ENCODE measurements at places on chromosomes 6 and 20.
A peak's percentile ranks its signal among the peaks of the same experiment; 100 is the strongest.

DNA sequence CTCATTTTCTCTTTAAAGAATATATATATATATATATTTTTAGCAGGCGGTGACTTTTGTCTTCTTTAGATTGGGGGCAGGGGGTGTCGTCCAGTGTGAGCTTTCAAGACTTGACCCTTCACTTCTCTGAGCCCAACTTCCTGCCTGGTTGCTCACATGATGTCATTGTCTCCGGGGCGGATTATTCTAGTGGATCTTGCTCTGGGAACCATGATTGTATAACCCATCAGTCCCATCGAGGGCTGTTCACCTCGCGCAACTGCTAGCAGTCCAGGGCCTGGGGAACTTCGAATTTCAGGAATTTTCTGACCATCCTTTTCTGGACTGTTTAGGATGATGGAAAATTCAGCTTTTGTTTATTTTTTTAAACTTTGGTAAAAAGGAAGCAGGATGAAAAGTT, 1.0 kb downstream of the IGF2R start:
- peak; percentile 34 for DNase-seq

GRCh38 chr20:2706688-2707352, 14.2 kb downstream of the EBF4 start:
- no peak for DNase-seq

DNA sequence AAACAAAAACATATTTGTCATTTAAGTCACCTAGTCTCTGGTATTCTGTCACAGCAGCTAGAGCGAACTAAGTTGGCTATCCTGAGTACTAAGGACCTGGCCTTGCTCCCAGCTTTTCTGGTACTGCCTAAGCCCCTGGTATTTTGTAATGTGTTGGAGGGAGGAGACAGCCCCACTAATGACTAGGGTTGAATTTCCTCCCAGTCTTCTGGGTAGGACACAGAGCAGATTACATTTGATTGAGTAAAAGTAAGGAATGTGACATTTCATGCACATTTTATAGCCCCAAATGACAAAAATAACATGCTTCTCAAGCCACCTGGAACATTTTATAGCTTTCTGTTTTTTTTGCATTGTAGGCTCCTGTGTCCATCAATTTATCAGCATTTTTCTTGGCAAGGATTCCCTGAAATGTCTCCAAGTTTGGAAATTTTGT, 47.9 kb upstream of the DDR1 start:
- no peak for DNase-seq

DNA sequence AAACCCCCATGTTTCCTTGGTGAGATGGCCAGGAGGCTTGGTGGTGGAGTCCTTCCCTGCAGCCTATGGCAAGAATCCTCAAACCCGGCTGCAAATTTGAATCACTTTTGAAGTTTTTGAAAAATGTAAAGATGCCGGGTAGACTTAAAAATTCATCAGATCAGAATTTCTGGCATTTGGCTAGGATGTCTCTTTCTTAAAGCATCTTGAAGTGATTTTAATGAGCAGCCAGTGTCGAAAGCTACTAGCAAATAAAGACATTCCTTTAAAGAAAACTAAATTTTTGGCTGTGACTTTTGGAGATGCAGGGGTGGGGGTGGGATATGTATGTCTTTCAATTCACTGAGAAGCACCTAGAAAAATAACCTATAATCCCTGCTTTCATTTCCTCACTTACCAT, 25.6 kb upstream of the NOX3 start:
- DNase-seq, result no peak

DNA sequence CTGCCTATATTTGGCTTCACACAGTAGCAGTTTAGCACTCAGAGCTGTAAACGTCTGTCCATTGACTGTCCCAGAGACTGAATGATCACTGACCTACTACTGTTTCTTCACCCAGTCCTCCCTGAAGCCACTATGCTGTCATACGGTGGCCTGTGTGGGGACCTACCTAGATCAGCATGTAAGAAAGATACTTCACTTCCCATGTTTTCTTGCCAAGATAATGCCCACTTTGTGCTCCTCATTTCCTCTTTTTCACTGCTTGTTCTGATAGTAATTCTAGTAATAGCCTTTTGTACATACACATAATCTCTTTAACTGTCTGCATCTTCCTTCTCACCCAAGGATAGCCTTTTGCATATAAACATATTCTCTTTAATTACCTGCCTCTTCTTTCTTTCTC, 109.9 kb upstream of the TIAM2 start:
- DNase-seq, result no peak

DNA sequence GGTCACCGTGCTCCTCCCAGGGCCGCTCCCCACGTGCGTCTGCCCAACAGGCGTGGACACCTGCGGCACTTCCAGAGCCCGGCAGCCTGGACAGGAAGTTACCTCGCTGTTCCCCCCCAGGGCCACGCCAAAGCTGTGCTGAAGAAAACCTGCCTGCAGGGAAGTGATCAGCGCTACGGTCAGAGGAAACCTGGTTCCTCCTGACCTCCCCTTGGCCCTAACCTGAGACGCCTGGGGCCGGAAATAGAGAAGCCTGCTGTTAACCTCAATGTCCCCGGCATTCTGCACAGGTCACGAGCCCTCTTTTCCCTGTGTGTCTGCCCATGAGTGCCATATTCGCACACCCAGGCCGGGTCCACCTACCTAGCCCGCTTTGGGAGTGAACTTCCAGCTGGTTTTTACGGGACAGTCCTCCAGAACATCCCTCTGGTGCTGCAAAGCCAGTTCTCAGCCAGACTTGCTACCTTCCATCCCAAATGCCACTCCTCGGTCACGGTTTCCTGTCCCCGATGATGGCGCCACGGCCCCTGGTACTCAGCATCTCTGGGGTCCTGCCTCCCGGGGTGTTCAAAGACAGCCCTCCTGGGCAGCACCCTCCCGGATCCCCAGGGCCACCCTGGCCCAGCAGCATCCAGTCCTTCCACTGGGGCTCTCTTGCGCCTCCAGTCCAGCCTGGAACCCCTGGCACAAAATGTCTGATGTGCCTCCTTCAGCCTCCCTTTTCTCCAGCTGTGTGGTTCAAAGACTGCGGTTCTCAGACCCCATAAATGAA, 12.0 kb upstream of the IRF4 start:
- no peak for DNase-seq

GRCh38 chr20:4161401-4162251, 146.3 kb upstream of the RNF24 start:
- DNase-seq, result peak; percentile 87

GRCh38 chr6:36028877-36029324, 1.3 kb downstream of the MAPK14 start:
- DNase-seq, result peak; percentile 41

- no peak for DNase-seq
Observed at GRCh38 chr6:20438462-20439070, 36.9 kb downstream of the E2F3 start.

GRCh38 chr6:16576451-16577368, 184.6 kb downstream of the ATXN1 start:
- DNase-seq, result no peak

- no peak for DNase-seq
Observed at GRCh38 chr20:59015812-59016711, 3.2 kb upstream of the TUBB1 start.

DNA sequence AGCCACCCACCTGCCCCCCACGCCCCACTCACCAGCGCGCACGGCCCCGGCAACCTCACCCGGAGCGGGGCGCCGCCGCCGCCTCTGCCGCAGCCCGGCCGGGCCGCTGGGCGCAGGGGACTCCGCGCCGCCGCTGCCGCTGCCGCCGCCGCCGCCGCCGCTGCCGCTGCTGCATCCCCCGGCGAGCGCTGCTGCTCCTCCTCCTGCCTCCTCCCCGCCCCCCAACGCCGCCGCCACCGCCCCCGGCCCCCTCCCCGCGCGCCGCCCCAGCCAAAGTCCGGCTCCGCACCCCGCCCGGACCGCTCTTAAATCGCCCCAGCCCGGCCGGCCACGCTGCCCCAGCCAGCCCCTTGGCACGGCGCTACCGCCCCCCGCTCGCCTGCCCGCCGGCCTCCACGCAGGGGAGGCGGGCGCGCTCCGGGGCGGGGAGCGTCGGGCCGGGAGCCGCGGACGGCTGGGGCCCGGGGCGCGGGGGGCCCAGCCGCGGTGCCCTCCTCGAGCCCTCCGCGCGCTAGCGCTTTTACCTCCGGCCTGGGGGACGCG, at the start of gene SULF2:
TSS of gene SULF2 (minus strand) at position 171 of the 543 bp plus-strand sequence. CDS start 28,118 bp downstream, outside the sequence.
- DNase-seq, result peak; percentile 45

GRCh38 chr20:4099905-4100675, 84.7 kb upstream of the RNF24 start:
- DNase-seq, result no peak

DNA sequence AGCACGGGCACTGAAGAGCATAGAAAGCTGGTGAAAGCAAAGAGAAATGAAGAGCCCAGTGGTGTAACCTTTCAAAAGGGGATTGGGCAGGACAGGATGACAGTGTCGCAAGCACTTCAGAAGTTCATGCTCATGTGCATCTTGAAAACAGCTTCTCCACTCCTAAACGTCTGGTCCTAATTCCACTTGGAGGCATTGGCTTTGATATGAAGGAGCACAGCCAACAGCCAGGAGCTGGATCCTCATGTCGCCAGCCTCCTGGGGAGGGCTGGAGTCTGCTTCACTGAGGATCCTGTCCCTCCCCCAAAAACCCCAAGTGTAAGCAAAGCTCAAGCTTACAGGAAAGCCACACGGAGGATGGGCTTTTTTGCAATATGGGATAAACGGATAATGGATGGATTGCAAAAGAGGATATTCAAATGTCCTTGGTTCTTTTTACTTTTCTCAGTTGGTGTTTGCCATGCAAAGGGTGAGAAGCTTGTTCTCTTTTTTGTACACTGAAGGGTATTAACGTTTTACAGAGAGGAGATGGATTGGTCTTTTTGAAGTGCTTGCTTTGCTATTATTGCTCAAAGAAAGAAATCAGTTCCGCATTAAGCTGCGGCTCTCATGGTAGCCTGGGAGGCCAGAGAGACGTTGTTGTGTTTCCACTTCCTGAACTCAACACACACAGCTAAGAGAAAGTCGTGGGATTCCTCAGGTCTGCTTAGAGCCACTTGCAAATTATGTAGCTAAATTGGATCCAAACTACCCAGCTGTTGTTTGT, 92.2 kb downstream of the SIM1 start:
- no peak for DNase-seq

DNA sequence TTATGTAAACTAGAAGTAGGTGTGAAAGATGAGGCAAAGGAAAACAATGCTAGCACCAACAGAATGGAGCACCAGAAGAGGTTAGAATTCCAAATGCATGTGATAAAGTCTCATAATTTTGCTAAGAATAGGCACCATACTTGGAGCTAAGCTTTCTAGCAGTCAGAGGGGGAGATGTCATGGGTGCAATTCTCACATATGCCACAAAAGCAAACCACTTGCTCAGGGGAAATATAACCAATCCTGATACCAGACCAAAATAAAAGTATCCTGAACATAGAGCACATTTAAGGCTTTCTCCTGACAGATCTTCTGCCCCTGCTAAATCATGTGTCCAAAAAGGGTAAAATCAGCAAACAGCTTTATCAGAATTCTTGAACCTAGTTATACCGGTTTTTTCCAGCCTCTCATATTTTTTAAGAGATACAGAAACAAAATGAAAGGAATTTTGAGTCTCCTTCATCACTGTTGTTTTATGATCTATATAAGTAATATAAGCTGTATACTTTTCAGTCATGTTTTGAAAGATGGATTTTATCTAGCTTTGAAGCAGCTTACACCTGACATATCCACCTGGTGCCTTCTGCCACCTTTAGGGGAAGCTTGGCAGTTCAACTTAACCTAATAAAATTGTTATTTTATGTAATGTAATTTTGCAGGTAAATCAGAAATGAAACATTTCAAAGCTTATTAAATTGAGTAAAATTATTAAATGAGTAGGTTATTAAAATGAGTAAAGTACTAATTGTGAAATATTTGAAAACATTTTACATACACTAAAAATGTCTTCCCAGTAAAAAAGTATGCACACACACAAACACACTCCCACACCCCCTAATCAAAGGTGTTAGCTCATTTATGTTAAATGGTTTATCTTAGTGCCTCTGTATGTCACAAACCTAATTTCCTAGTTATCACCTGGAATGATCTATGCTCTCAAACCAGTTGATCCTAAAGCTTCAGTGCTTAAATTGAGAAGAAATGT, 2.8 kb downstream of the SPO11 start:
- peak; percentile 34 for DNase-seq
